ENCODE measurements at places on chromosomes 1 and 21.

DNA sequence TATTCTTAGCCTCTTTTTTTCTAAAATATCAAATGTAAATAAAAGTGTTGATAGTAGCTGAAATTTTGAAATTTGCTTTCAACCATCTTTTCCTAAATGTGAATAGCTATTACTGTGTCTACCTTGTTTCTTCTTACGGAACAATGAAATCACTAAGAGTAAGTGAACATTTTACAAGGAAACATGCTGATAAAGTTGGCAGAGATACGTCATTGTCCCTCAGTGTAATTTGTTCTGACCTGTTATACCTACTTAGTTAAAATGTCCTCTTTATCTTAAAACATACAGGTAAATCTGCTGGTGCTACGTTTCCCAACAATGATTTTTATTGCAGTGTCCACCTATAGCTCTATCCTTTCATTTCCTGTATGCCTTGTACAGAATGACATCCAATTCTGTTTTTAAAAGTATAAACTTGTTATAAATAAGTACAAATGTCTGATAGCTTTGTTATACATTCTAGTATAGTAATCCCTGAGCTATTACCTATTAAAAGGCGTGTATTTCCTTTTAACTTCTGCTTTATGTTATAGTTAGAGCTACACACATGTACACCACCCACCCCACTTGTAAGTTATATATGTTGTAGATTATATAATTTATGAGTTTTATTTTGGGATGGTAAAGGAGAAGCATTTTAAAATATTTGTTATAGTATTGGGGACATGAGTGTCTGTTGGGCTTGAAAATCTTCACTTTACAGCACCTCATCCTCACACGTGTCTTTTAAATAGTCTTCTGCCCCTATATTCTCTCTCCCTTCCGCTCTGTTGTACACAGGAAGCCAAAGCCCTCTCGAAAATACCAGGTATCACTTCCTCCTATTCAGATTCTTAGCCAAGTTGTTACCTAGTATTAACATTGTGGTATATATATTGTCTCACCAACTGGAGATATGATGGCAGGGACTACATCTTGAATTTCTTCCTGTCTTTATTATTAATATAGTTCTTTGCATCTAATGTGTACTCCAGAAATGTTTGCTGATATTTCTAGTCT is 25.2 kb downstream of the LAMC1 start:
- DNase-seq: no peak

GRCh38 chr1:58762806-58763205 is 21.0 kb downstream of the JUN start:
- no peak for DNase-seq

- DNase-seq: no peak
These were observed 18.4 kb downstream of the HHAT start for GRCh38 chr1:210347112-210347511.

GRCh38 chr1:228417483-228418203 is 982 bp upstream of the TRIM17 start:
- no peak for DNase-seq

- DNase-seq: no peak
These were observed 3.3 kb downstream of the KRTAP10-3 start for GRCh38 chr21:44555200-44555875.

- no peak for DNase-seq
These were observed 35.3 kb downstream of the RERE start for GRCh38 chr1:8782001-8782620.

DNA sequence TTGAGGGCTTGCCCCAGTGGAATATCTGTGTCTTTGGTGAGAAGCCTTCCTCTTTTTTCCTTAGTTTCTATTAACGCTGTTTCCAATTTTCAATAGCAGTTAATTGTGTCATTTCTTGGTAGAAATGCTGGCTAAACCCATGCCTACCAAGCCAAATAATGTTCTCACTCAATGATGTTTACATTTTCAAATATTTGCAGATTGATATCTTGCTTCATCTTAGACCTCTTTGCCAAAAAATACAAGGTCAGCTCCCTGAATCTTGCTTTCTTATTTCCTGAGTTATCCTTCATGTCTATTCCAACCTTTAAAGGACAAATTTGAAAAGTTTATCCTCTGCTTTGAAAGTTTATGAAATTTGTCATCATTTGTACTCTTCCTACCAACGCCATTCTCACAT is 5.1 kb downstream of the KCNJ15 start:
- DNase-seq: no peak

GRCh38 chr1:160221089-160221488 is 15.9 kb downstream of the PEA15 start:
- DNase-seq: no peak

- no peak for DNase-seq
These were observed 6.7 kb upstream of the ELOA start for GRCh38 chr1:23736437-23737134.

DNA sequence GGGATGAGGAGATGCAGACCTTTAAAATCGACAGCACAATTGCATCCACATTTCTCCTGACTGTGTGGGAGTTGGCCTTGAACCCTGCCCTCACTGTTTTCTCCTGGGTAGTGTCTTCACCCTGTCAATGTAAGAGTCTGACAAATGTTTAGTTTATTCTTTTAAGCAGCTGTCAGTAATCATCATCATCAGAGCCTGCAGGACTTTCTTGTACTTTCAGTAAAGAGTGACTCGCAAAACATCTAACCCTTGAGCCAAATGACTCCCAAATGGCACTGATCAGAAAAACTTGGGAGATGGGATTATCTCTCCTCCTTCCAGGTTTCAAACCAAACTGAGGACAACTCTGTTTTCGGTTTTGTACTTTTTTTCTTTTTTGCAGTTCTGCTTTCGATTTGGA is 460.2 kb downstream of the KIF26B start:
- DNase-seq: no peak

GRCh38 chr1:54996869-54997710 is 1.6 kb upstream of the BSND start:
- no peak for DNase-seq

GRCh38 chr1:43547538-43548072 is 16.9 kb downstream of the PTPRF start:
- peak; percentile 26 for DNase-seq

DNA sequence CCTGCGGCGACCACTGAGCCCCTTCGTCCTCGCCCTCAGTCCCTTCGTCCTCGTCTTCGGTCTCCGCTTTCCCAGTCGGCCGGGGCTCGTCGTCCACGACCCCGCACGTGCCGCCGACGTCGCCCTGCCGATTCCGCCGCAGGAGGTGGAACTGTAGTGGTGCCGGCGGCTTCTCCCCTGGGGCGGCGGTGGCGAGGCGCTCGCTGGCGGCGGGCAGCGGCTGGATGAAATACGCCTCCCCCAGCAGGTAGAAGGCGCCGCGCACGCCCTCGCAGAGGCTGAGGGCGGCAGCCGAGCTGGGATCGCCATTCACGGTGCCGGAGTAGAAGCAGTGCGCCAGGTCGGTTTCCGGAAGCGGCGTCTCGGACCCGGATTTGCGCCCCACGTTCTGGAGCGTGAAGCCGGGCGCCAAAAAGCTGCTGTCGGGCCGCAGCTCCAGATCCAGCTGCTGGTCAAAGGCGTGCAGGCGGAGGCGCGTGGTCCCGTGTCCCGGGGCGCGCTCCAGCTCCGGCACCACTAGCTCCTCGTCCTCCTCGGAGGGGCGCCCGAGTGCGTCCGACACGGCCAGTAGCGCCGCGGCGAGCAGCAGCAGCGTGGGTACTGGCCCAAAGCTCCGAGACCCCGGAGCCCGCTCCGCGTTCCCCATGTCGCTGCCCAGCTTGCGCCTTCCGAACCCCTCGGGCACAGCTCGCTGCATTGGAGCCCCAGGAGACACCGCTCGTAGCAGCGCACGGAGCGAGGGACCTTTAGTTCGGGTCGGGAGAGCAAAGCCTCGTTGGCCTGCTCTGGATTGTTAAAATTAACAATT is 747 bp downstream of the ADAMTS1 start:
- no peak for DNase-seq

DNA sequence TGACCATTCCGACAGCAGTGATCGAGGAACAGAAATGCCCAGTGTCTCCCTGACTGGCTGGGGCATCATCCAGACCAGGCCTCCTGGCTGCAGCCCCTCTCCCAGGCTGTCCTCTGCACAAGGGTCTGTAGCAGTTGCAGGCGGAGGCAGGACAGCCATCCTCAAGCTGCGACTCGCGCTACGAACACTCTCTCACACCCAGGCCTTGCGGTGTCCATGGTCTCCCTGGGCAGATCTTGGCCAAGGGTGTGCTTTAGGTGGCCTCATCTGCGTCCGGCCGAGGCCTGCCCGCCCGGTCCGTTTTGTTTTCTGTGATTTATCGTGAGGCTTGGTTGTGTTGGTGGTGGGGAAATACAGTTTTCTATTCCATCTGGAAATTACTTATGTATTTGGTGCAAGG is 15.7 kb downstream of the FTCD start:
- DNase-seq: no peak

GRCh38 chr1:18637962-18638834 is 7.6 kb downstream of the PAX7 start:
- DNase-seq: no peak

DNA sequence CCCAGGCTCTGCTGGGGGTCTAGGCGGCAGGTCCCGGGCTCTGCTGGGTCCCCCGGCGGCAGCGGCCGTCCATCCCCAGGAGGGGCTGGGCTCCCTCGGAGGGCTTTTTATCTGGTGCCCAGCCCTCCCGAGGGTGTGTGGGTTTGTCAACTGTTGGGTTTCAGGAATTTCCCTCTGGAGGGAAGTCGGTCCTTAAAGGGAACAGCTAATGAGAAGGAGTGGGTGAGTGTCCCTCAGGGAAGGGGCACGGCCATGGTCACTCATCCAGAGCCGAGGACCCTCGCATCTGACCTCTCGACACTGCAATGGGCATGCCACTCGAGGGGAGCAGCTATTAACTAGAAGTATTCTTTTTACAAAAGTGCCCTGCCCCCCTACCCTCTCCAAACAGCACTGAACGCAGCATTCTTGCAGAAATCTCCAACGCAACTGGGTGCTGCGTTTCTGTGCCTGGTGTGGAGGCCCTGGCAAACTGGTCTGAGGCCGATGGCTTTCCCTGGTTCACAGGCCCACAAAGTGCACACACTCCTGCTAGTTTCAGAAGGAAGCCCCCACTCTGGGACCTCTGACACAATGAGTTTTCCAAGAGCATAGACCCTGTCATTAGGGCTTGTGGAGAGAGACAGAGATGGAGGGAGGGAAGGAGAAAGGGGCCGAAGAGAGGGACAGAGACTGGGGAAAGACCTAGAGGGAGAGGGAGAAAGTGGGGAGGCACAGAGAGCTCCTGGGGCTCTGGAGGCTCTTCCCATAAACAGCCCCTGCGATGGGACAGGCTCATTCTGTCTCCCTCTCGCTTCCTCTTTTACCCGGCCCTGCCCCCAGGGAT is 1.0 kb upstream of the TSPEAR start:
- DNase-seq: no peak

DNA sequence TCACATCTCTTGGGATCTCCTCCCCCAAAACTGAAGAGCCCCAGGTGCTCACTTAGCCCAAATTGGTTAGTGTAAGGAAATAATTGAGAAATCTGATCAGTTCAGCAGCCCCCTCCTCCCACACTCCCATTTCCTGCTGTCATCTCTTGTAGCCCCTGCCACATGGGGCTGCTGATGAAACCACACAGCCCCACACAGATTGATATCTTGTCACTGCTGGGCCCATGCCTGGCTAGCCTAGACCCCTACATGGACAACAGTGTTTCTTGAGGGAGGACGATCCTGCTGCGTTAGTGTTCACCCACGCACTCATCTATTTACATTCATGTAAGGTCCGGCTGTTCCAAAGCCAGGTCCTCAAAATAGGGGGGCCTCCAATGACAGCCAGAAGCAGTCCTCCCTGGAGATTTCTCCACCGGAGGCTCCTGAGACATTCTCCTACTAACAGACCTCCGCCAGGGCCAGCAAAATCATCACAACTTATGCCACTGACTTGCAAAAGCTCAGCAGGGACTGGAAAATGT is 23.9 kb upstream of the RXRG start:
- DNase-seq: no peak

- DNase-seq: no peak
These were observed 2.2 kb downstream of the CLIC6 start for GRCh38 chr21:34670962-34671348.

GRCh38 chr1:179872558-179872957 is 5.0 kb downstream of the TOR1AIP2 start:
- no peak for DNase-seq

- no peak for DNase-seq
These were observed 116.4 kb upstream of the ARHGEF16 start for GRCh38 chr1:3337798-3338724.

GRCh38 chr1:37068897-37069296 is 34.6 kb upstream of the GRIK3 start:
- no peak for DNase-seq

GRCh38 chr1:109263597-109264378 is 14.4 kb downstream of the CELSR2 start:
- DNase-seq: no peak

DNA sequence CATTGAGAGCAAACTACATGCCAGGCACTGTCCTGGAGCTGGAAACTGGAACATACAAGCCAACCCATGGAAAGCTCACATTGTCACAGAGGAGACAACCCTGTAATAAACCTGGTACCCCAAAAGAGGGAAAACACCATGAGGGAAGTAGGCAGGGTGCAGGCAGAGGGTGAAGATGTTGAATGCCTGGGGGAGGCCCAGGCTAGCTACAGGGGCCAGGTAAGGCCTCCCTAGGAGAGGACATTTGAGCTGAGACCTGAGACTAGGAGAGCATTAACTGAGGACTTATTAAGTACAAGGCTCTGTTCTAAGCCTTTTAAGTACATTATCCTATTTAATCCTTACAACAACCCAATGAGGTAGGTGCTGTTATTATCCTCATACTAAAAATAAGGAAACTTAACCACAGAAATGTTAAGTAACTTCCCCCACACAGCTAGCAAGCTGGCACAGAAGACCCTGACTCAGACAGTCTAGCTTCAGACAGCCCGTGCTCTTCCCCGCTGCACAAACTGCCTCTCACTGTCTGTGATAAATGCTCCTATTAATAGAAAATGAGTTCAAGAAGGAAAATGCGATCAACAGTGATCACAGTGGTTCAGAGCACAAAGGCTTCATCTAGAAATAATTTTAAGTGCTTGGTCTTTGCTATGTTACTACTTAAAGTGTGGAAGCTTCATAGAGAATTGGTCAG is 41.8 kb downstream of the ZNF281 start:
- no peak for DNase-seq

All from NCI-H2029 treated with DMSO at 0.1 percent for 48 hours (cell line).